ENCODE measurements at places on chromosomes 16 and 17.

GRCh38 chr16:89922477-89922883, 662 bp upstream of the TUBB3 start:
- DNase-seq, result peak; percentile 26

DNA sequence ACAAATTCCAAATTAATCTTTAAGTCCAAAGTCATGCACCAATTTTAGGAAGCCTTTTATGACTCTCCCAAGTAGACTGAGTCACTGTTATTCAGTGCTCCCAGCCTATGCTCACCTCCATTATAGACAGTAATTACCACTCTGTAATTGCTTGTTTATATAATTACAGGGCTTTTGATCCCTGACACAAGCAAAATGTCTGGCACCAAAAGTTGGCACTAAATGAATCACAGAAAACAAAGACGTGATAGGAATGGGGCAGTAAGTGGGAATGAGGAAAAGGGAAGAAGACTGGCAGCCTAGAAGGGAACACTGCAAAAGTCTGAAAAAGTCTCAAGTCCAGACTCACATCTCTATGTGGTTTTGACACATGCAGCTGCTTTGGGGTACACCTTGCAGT, 94.1 kb downstream of the SLC39A11 start:
- DNase-seq, result no peak

DNA sequence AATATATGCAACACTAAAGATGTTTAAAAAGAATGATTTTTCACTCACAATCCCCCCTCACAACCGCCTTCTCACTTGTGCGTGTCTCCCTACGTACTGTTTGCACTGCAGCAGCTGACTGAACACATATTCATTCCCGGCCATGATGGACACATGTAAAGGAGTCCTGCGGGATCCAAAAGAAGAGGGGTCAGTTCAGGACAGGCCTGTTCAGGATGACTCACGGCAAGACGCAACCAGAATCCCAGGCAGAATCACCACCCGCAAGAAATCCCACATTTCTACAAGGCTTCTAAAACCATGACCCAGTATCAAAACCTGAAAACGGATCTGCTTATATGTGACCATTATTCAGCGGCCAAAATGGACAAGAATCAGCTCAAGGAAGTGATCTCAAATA, 52.3 kb downstream of the CYB5D2 start:
- DNase-seq, result no peak

DNA sequence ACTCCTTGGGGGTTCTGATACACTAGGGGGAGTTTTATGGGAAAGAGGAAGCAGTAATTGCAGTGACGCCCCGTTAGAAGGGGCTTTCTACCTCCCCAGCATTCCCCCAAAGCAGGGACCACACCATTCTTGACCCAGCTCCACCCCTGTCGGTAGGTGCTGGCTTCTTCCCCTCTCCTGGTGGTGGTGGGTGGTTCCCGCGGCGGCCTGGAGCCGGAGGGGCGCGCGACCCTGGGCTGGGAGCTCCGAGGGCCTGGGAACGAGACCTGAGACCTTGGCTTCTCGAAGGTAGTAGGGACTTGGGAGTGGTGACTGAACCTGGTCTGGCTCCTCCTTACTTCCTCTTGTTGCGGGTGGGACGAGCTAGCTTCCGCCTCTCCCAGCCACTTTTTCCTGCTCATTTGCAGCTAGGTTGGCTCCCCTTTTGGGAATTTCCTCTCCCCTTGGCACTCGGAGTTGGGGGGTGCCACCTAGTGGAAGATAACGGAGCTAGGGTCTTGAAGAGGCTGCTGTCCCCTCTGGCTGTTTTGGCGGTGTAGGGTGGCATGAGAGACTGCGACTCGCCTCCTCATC, 438 bp downstream of the GRN start:
- peak; percentile 87 for DNase-seq

DNA sequence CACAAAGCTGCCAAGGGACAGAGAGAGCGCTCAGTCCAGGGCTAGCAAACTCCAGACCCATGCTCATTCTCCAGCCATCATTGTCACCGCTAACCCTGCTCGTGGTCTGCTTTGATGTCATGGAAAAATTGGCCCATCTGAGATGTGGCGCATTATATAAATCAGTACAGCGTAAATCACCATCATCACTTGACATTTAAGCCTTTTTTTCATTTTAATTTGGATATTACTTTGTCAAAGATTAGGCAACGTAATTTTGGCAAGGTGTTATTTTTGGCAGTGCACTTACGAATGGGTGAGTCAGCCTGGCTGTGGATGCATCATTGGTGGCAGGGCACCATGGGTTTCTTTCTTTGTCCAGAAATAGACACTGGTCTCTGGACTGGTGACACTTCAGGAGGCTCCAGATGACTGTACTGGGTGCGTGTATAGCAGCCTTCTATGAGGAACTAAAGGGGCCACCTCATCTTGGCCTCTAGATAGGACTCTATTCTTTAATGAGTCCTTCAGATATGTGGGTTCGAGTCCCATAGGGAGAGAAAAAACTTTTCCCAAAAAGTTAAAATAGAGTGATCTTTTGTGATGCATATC, 166.3 kb downstream of the MSI2 start:
- DNase-seq, result peak; percentile 31

DNA sequence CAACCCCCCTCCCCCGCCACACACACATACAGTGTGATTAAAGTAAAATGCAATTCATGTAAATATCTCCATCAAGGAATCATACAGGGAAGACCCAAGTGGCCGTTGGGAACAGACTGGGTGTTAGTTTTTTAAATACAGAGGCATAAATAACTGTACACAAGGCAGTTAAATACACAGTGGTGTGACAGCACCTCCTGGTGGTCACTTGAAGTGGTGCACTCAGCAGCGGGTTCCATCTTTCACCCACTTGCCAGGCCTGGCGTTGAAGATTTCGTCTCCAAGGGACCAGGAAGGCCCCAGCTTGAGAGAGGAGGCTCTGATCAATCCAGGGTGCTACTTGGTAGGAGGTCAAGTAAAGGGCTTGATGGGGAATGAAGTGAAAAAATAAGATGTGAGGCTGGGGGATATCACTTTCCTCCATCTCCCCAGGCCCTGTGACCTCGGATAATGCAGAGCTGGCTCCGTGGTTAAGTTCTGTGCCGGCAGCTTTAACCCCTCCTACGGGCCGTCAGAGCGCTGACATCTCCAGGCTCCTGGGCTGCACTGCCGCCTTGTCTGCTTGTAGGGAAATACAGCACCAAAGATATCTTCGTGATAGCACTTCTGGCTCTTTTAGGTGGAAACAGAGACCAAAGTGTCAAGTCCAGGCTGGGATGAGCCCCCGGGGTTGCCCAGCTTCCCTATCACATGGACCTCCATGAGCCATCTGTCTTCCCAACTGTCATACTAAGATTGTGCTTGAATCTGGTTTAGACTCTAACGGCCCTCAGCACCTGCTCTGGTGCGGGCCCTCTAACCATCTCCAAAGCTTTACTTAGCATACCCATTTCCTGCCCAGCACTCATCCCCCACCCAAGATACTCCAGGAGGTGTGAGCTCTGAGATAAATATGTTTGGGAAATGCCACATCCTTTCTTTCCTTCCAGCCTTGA, 20.7 kb downstream of the LGALS9 start:
- no peak for DNase-seq

DNA sequence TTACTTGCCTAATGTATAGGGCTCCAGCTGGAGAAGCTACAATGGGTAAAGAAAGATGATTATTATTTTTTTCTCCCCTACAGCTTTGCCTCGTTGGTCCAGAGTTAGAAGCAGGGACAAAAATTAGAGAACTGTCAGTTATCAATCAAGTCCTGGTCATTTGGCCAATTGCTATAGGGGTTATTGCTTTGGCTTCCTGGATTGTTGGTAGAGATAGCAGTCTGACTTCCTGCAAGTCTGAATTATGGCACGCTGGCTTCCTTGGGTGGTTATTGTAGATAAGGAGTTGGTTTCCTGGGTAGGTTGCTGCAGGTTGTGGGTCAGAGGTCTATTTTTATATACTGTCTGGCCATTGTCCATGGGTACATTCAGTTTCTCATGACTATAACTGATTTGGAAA, 84.7 kb upstream of the ELAC2 start:
- DNase-seq, result no peak

DNA sequence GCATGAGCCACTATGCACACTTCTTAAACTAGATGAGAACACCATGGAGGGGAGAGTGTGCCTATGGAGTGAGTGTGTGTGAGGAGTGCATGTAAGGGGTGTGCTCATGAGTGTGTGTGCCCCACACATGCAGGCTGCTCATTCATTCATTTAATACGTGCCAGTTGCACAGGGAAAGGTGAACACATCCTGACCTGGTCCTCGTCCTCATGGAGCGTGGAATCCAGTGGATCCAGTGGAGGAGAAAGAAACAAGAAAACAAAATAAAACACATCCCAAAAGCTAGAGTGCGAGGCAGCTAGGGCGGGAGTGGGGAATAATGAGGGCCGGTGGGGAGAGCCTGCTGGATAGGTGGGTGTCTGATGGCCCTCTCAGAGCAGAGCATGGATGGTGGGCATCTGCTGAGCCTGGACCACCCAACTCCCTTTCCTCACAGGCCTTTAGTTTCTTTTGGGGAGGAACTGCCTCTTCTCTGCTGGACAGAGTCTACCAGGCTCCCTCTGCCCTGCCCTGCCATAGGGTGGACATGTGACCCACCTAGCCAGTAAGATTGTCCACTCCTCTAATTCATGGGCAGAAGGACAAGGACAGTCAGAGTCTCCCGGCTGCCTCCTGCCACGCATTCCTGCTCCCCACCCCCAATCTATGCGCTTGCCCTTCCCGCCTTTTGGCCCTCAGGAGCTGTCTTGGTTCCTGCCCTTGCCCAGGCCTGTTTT, 204.3 kb downstream of the RAB11FIP4 start:
- no peak for DNase-seq

GRCh38 chr17:12021623-12022140, 1.0 kb downstream of the MAP2K4 start:
- DNase-seq, result no peak

- DNase-seq, result no peak
Observed at GRCh38 chr17:58413684-58414083, 3.6 kb downstream of the RNF43 start.

Data from Kasumi-1 (cell line).